Neural progenitor cell (in vitro differentiated cells): ENCODE measurements at places on chromosomes 4 and X.

- DNase-seq: no peak
These were observed 25.0 kb upstream of the NSG1 start for GRCh38 chr4:4361883-4362282.

- DNase-seq: no peak
These were observed 395.8 kb downstream of the NAF1 start for GRCh38 chr4:162770761-162771490.

DNA sequence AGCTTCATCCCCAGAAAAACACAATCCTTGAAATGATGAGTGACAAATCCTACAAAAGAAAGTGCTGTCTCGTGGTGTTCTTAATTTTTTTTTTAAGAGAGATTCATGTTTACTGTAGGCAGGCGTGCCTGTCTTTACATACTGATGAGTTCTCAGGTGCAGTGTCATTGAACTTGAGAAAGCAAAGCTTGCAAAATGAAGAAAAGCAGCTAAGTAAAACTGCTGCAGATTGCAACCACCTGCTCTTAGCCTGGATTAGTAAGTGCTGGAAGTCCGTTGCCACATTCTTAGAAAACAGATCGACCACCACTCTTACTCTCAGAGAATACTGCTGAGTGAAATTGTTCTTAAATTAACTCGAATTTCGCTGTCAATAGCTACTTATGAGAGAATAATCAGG is 854.6 kb downstream of the TRIML1 start:
- DNase-seq: no peak

- no peak for DNase-seq
These were observed 1074.2 kb upstream of the INTU start for GRCh38 chr4:126558596-126558995.

GRCh38 chr4:123941306-123941705 is 544.7 kb downstream of the SPRY1 start:
- DNase-seq: no peak

DNA sequence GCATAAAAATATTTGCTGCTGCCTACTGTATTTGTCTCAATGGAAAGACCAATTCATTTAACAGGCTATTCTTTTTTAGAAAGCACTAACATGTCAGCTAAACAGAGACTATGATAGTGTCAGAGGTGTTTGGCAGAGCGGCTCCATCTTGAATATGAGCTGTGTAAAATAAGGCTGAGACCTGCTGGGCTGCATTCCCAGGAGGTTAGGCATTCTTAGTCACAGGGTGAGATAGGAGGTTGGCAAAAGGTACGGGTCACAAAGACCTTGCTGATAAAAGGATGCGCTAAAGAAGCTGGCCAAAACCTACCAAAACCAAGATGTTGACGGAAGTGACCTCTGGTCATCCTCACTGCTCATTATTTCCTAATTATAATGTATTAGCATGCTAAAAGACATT is 41.8 kb downstream of the NPY5R start:
- DNase-seq: no peak

- no peak for DNase-seq
These were observed 25.6 kb upstream of the ABCB7 start for GRCh38 chrX:75181721-75182120.

GRCh38 chr4:26344901-26345564 is 24.2 kb downstream of the RBPJ start:
- no peak for DNase-seq

DNA sequence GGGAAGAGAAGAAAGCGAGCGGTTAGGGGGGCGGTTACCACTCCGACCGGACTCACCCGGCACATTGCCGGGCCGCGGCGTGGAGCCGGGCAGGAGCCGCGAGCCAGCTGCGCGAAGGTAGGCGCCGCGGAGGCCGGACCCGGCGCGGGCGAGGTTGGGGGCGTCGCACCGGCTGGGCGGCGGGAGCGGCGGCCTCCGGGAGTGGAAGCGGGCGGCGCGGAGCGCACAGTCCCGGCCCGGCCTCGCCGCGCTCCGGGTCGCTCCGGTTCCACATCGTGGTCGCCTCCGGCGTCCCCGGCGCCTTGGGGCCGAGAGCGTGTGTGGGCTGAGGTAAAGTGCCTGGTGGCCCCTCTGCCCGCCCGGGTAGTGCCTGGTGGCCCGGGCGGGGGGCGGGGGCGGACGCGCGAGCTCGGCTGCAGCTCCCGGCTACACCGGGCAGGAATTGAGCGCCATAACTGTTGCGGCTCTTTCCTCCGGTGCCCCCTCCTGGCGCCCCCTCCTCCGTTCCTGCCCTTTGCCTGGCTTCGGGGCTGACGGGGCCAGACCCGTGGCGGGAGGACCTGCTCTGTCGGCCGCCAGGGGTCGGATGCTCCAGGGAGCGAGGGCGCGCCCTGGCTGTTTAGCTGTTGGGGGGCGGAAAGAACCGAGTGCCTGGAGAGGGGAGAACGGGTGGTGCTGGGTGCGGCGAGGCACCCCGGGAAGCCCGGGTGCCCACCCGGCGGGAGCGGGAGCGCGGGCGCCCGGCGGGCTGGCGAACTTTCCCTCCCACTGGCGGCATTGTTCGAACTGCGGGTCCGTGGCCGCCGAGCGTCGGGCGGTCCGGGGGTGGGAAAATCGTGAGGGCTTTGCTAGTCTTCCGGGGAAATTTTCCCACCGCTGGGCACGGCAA is 626 bp downstream of the JADE3 start:
- peak; percentile 82 for DNase-seq

DNA sequence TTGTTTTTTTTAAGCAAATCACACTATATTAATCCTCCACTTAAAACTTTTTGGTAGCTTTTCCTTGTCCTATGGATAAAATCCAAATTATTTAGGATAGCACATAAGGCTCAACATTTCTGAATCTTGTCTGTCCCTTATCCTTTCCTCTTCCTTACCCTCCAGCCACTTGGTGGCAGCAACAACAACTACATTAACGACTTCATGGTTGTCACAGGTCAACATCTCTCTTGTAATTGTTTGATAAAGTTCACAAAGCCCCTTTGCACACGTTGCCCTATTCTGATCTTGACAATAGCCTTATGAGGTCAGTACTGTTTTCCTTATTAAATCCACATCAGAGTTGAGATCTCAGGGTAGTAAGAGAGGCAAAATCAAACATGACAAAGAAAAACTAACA is 269.0 kb upstream of the PABPC4L start:
- DNase-seq: peak; percentile 42

DNA sequence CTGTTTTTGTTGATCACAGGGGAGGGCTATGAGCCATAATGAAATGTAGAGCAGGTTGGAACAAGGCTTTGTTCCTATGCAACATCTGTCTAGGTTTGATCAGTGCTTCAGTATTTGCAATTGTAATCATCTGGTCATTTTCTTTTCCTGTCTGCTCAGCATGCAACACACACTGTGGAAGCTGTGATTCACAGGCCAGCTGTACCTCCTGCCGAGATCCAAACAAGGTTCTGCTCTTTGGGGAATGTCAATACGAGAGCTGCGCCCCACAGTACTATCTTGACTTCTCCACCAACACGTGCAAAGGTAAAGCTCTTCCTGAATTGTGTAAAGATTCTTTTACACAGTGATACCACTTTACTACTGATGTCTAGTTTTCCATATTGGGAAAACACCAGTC is 181.9 kb upstream of the ANXA3 start:
- peak; percentile 49 for DNase-seq

- DNase-seq: peak; percentile 11
These were observed 653 bp downstream of the PLA2G12A start for GRCh38 chr4:109729117-109729717.

DNA sequence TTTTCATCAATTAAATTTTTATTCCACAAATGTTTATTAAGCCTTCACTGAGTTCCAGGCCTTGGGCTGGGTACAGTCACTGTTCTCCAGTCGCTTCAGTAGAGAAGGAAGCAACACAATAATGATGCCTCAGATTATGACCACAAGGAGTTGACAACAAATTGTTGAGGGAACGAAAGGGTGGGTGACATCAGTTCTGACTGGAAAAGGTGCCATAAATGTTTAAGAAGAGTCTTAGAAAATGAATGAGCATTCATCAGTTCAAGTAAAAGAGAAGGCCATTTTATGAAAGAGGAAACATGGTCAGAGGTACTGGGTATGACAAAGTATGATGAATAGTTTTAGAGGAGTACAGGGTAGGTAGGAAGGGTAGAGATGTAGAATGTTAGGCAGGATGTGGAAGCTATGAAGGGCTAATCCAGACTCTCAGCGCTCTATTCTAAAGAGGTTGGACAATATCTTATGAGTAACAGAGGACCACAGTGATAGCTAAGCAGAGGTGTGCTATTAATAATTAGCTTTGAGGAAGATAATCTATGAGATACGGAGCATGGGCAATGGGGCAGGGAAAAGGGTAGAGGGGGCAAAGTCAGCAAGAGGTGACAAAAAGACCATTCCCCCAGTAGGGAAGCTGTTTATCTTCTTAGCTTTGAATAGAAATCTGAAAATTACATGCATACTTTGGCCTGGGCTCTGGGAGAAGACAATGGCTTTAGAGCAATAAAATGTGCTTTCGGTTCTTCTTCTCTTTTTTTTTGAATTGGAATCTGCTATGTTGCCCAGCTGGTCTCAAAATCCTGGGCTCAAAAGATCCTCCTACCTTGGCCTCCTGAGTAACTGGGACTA is 20.4 kb downstream of the AFP start:
- no peak for DNase-seq

DNA sequence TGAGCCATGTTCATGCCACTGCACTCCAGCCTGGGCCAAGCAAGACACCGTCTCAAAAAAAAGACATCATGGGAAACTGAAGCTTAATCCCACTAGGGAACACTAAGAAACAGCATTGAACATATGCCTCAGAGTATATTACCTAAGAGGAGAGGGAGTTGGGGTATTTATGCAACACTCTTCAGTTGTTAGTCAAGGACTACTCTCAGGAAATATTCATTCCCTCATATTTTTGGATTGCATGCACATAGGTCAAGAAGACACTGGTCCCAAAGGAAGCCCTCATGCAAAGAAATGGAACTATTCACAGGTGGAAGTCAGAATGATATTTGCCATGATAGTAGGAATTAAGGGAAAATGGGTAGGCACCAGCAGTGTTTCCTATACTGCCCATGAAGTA is 22.8 kb upstream of the PAPSS1 start:
- no peak for DNase-seq

DNA sequence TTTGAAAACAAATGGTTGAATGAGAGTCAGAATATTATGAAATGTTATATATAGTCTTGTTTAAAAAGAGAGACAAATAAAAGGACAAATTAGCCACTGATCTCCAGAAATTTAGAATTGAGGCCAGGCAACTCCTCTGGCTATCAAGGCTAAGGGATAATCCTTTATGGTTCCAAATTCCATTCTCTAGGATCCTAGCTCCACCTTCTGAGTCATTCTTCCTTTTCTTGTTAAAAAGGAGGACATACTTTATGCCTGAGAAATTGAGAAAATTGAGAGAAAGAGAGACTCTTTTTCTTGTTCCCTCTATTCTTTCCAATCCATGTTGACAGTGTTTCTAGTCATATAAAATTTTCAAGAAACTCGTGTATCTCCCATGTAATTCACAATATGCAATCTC is 1299.5 kb downstream of the FSTL5 start:
- no peak for DNase-seq

DNA sequence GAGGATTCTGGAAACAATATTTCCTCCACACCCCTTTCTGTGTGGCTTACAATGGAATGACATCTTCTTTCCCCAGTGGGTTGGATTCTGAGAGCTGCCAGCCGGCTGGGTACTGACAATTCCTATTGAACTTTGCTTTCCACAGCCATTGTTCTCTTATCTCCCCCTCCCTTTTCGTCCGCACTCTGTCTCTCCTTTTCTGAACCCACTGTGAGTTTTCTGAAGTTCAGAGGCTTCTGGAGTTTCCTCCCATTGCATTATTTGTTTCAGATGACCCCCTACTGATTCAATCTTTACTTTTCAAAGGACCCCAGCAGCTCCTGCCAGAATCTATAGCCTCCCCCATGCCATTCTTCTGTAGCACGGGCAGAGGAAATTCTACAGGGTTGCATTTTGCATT is 10.4 kb downstream of the SMPX start:
- DNase-seq: peak; percentile 37

- no peak for DNase-seq
These were observed 334.4 kb downstream of the UNC5C start for GRCh38 chr4:95214408-95214807.

DNA sequence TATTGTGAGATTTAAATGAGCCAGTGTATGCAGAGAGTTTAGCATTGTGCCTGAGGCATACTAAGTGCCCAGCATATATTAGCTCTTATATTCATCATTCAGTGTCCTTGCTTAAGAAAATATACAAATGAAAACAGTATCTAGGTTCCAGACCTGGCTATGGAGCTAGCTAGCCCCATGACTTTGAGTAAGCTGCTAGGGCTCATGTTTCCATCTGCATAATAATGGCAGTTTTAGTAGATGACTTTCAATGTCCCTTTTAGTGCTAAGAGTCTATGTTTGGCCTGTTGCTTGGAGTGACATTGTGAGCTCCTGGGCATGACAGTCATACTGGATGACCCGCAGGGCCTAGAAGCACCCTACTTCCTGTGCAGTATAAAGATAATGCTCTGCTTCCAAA is 435.3 kb downstream of the ZIC3 start:
- no peak for DNase-seq

GRCh38 chr4:96649536-96649935 is 809.6 kb downstream of the PDHA2 start:
- no peak for DNase-seq

DNA sequence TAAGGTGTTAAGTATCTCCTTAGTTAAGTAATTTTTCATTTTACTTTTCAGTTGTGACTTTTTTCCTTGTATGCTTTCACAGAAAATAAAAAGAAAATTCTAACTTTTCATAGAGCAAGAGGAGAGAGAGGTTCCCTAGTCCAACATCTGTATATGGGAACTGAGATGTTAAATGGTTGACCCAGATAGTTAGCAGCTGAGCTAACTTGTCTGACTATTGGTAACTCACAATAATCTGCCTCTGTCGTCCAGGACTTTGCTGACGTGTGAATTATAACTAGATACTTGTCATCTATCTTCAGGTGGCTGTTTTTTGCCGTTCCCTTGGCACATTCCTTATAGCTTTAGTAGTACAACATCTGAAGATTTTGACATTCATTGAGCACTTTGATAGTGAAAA is 29.9 kb downstream of the TBC1D19 start:
- DNase-seq: no peak

- DNase-seq: peak; percentile 20
These were observed 30.0 kb upstream of the FGG start for GRCh38 chr4:154642373-154643009.

GRCh38 chrX:100413229-100413628 is 3.2 kb upstream of the PCDH19 start:
- DNase-seq: peak; percentile 79

- DNase-seq: peak; percentile 11
These were observed 53.6 kb upstream of the RAB40AL start for GRCh38 chrX:102883491-102883890.

DNA sequence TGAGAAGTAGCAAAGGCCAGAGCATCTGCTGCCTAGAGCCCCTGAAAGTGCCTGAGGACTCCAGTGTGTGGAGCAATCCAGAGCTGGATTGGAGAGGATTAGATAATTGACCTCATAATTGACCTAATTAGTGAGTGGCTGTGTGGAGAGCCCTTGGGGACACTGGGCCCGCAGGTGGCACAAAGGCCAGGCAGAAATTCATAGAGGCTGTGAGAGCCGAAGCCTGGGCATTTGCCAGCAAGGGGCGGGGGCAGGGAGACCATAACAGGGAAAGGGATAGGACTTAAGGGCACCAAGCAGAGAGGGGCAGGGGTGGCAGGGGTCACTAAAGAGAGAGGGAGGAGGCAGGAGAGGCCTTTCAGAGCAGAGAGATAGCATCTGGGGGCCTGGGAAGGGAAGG is 45.3 kb downstream of the EFNB1 start:
- DNase-seq: no peak
